ENCODE measurements at places on chromosomes 4 and X. TPM values are rescaled to one million over a fixed set of nuclear protein-coding genes. Genes with fewer than 3 reads are reported as not detected.

NXF2B gene
- not detected for total RNA-seq

GLRB gene
- total RNA-seq = 8.4 TPM

FGF16 gene
- not detected for total RNA-seq

FUNDC2 gene
- 54.0 TPM for total RNA-seq

GRCh38 chr4:181810711-181811110 lies 432.5 kb upstream of the TENM3 start:
- no peaks in the 10 kb centered on the region for H3K36me3 ChIP-seq
- H3K4me1 ChIP-seq = no peaks in the 10 kb centered on the region

DNA sequence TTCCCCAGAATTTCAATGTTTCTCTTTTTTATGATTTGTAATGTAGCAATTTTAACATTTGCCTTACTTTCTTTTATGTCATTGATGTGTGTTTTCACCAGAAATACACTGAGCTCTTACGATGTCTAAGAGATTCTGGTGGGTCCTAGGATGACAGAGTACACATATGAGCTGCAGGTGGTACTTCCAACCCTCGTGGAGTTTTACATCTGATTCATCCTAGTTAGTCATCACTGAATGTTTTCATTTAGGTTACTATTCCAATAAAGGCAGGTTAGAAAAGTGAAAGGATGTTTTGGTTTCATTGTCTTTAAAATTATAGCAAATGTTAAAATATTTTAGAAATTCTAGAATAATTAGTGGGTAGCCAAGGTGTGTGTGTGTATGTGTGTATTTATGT lies 605.9 kb downstream of the ADGRL3 start:
- no peak for DNase-seq
- no peaks in the 10 kb centered on the region for H3K27me3 ChIP-seq
- H3K4me1 ChIP-seq = no peaks in the 10 kb centered on the region
- no peak overlapping the region for H3K27ac ChIP-seq
- H3K4me3 ChIP-seq = no peak overlapping the region

- no peak overlapping the region for H3K4me3 ChIP-seq
- H3K4me1 ChIP-seq = no peaks in the 10 kb centered on the region
- H3K27ac ChIP-seq = no peak overlapping the region
- DNase-seq = no peak
Observed at GRCh38 chrX:118221733-118222132, 105.1 kb upstream of the KLHL13 start.

DNA sequence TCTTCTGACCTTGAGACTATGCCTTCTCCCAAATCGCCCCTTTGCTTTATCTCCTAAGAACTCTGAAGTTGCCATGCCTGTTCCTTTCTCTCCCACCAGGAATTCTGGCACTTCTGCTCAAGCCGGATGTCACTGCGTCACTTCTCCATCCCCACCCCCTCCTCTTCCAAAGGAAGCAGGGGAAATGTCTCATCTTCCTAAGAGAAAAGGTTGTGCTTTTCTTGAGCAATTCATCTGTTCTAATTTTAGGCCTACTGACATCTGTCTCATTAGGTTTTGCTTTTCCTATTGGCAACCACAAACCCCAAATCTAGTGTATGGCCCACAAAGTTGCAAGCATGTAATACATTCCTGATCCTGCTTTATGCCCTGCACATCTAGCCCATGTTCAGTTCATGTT lies 163.1 kb upstream of the PLAC1 start:
- H3K4me3 ChIP-seq = no peak overlapping the region
- DNase-seq = no peak
- no peaks in the 10 kb centered on the region for H3K36me3 ChIP-seq
- H3K27me3 ChIP-seq = no peaks in the 10 kb centered on the region

GRCh38 chr4:75555294-75556164 lies at the start of gene ODAPH:
ODAPH (plus strand) TSS chr4:75556066; CDS start chr4:75556083, 17 bp downstream.
- no peaks in the 10 kb centered on the region for H3K27me3 ChIP-seq
- H3K4me3 ChIP-seq = no peak within 1 kb of the TSS
- no peaks in the 10 kb centered on the region for H3K4me1 ChIP-seq
- no peak for DNase-seq

DNA sequence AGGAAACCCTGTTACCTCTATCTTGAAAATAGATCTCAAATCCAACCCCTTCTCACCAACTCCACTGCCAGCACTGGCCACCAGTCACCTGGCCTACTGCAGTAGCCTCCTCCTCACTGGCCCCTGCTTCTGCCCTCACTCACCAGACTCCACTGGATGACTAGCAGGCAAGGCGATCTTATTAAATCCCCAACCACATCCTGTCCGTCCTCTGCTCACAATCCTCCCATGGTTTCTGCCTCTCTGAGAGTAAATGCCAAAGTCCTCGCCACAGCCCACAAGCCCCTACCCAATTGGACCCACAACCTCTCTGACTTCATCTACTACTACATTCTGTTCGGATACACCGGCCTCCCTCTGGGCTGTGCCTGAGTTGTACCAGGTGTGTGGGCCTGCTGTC lies 5.4 kb upstream of the PIM2 start:
- no peak for DNase-seq
- H3K27me3 ChIP-seq = no peaks in the 10 kb centered on the region
- H3K4me1 ChIP-seq = no peaks in the 10 kb centered on the region

DNA sequence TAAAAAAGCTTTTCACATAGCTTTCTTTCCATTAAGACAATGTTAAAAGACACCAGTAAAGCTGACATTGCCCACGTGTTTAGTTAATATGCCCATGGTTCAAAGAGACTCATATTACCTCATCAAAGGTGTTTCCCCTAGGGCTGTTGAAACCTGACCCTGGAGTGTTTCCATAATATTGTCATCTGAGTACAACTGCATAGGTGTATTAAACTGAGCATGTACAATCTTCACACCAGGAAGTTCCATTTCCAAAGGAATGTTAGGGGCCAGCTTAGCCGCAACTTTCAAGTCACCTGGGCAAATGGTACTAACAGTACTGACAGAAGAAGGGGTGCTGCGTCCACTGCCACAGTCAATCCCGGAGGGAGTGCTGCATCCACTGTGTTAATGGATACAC lies 27.1 kb downstream of the PDLIM3 start:
- DNase-seq = no peak
- H3K4me3 ChIP-seq = no peak overlapping the region
- no peaks in the 10 kb centered on the region for H3K4me1 ChIP-seq
- no peaks in the 10 kb centered on the region for H3K27me3 ChIP-seq
